Liver (tissue), 10 donors: ENCODE measurements at places on chromosomes 2 and 18.

DNA sequence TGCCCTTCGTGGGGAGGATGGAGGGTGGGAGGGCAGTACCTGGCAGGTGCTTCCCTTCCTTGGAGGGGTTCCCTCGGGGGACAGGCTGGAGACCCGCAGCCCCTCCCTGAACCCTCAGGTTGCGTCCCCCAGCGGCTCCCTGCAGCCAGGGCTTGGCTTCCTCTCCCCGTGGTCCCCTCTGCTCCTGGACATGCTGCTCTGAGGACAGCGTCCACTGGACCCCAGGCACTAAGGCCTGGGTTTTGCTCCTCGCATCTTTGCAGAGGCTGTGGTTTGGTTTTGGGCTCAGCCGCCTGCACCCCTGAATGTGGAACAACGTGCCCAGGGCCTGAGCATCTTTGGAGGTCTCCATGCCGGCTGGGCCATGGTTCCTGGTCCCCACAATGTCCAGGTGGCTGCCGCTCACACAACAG lies 133.5 kb downstream of the PTGR3 start:
- peak; percentile 23 for DNase-seq

GRCh38 chr2:16368328-16368727 lies 297.3 kb downstream of the CYRIA start:
- no peak for DNase-seq

DNA sequence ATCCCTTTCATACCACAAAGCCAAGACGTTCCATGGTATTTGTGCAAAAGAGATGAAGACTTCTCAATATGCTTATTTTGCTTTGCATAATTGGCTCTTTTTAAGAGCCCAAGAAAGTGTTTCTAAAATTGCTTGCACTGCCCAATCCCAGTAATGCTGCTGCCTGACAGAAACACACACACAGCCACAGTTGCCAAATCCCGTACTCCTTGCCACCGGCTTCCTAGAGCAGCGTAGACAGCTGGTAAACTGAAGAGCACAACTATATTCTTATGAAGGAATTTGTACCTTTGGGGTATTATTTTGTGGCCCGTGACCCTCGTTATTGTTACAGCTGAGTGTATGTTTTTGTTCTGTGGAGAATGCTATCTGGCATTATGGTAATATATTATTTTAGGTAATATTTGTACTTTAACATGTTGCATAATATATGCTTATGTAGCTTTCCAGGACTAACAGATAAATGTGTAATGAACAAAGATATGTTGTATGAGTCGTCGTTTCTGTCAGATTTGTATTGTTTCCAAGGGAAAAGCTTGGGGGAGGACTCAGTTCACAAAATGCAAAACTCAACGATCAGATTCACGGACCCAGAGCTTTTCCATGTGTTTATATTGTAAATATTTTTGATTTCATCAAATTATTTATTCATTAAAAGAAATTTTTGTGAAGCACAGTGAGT lies 202.9 kb upstream of the RAB12 start:
- no peak for DNase-seq

DNA sequence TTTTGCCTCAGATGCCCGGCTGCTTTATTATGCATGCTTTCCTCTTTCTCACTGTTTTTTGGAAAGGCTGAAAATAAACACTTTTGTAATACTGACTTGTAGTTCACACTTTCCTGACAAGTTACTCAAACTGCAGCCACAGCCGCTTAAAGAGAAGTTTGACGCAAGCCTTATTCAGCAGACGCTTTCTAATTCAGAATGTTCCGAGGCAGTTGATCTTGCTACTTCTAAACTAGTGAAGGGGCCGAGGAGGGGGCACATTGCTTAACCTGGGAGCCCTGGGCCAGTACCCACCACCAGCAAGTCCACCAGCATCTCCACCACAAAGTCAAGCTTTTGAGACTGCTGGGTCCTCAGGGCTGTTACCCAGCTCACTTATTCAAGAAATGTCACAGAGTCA lies 71.8 kb upstream of the SPRED2 start:
- no peak for DNase-seq
